ENCODE measurements at places on chromosomes 11 and 22.

- DNase-seq: no peak
These were observed 25.3 kb upstream of the PATE1 start for GRCh38 chr11:125720781-125721180.

DNA sequence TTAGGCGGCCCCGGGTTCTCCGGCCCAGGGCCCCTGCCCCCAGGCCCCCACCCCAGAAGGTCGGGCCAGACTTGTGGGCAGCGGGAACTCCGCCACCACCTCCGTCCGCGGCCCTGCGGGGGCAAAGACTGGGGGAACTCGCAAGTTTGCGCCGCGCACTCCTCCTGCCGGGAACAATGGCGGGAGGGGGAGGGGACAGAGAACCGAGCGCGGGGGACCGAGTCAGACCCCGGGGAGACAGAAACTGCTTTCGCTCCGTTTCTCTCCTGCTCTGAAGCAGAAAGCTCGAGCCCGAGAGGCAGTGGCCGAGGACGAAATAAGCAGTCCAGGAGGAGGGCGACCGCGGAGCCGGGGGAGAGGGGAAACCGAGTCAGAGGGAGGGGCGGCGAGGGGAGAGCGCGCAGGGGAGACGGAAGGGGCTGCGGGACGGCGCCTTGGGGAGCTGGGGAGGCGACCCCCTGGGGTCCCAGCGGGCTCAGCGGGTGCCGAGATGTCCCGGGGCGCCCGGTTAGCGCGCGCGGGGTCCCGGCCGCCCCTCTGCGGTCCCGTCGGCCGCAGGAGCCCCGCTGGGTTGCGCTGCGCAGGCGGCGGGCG lies 555 bp downstream of the TP53I11 start:
- DNase-seq: no peak

- peak; percentile 33 for DNase-seq
These were observed 12.5 kb upstream of the PTPRJ start for GRCh38 chr11:47967577-47968525.

GRCh38 chr11:1916132-1916985 lies 3.1 kb upstream of the TNNT3 start:
- no peak for DNase-seq

- no peak for DNase-seq
These were observed 3.3 kb upstream of the RAG1 start for GRCh38 chr11:36564376-36565030.

DNA sequence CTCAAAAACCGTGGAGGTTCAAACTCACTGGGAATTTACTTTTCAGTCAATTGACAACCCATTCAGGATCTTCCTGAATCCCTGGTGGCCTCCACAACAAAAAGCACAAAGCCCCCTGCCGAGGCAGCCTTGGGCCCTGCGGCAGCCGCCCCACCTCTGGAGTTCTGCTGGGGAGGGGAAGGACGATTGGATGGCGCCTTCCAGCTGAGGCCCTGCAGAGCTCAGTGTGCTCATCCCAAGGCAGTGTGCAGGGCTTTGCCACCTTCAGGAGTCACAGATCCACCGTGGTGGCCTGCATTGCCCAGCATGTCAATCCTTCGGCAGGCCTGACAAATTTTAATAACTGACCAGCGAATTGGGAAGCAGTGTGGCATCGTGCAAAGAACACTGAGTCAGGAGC lies 7.4 kb downstream of the ZFTA start:
- DNase-seq: no peak

DNA sequence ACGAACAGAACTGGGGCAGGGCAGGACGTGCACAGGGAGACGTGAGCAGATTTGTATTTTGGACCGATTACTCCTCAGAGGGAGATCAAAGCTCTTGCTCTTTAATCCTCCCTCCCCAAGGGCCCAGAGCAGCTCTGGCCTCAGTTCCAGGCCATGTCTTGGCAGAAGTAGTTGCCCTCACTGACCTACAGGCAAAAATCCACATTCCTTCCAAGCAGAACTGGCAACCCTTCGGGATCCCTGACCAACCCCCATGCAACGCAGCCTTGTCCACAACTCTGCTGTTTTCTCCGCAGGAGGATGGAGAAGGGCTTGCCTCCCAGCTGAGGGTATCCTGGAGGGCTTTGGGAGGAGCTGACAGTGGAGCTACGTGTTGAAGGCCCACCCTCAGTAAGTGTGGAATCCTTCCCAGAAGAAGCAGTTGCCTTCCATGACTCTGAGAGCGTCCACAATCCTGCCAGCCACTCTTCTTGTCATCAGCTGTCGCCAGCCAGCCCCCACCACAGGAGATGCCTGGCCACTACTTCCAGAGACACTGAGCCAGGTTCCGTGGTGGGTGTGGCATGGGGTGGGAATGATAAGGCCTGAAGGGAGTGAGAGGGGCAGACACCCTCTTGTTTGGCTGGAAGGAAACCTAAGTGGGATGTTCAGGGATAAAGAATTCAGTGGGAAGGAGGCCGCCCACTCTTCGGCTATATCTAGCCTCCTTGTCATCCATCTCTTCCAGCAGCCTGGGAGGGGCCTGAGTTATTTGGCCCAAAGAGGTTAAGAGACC lies 68.1 kb downstream of the PDE2A start:
- DNase-seq: no peak

DNA sequence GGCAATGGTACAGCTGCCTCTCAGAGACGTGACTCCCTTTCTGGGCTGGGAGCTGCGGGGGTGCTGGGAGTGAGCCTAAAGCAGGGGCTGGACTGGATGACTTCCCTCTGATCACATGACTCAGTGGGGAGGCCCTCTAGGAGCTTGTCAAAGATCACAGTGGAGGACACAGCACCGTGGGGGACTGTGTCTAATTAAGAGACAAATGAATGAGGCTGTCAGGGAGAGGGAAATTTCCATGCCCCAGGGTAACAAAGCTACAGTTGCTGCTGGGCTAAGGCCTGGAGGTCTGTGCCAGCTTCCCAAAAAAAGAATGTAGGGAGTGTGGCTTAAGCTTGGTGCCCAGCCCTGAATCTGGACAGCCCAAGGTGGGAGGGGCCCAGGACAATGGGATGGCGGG lies 262.8 kb upstream of the PLET1 start:
- DNase-seq: no peak

DNA sequence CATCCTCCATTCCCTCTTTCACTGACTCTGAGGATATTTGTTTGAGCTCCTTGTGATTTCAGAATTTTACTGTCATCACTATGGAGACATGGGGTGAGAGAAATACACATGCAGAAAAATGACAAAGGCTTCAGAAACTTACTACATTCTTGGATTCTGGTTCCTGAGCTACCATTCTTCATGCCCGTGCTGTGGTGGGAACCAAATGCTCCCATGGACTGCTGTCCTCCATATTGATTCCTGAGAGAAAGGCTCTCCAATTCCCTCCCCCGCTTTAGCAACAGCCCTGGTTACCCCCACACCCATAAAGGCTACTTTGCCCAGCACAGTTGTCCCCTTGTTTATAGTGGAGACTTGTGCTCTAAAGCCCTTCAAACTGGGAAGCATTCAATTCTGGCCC lies 195.4 kb downstream of the RRAS2 start:
- no peak for DNase-seq

- no peak for DNase-seq
These were observed 32.8 kb downstream of the MS4A2 start for GRCh38 chr11:60121264-60121663.

GRCh38 chr11:113317339-113317738 lies 3.0 kb downstream of the TTC12 start:
- DNase-seq: no peak

- no peak for DNase-seq
These were observed 19.9 kb upstream of the GRAMD4 start for GRCh38 chr22:46600273-46600796.

DNA sequence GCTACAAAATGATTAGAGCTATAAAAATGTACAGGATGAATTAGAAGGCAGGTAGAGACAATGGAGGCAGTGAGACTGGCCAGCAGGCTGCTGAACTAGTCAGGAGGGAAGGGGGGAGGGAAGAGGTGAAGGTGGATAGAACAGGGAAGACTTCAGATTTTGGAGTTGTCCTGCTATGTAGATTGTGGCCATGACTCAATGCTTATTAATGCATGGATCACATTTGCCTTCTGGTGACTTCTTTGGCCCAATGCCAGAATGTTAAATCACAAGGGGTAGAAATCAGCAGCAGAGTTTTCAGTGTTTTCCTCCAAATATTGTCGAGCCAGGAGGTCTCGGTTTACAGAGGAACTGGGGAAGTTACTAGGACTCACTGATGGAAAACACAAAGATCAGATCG lies 346.6 kb downstream of the AASDHPPT start:
- peak; percentile 70 for DNase-seq

- no peak for DNase-seq
These were observed 1.0 kb downstream of the SYT9 start for GRCh38 chr11:7252683-7253213.

DNA sequence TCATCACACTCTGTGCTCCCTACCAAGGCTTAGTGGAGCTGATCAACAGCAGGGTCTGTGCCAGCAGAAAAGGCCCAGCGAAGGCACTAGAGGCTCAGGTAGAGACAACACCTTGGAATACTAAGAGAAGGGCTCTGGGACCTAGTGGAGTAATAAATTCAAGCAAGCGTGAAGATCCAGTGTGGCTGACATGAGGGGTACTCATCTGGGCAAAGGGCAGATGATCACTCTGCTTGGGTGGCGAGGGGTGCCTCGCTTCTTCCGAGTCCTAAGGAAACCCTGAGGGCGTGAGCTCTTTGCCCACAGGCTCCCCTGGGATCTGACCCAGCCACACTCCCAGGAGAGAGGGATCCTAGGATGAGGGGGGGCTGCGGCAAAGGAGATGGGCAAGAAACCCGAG lies 3.5 kb upstream of the TPBGL start:
- DNase-seq: no peak

Data from PC-9 (cell line).